ENCODE measurements at places on chromosomes 2 and 18.

DNA sequence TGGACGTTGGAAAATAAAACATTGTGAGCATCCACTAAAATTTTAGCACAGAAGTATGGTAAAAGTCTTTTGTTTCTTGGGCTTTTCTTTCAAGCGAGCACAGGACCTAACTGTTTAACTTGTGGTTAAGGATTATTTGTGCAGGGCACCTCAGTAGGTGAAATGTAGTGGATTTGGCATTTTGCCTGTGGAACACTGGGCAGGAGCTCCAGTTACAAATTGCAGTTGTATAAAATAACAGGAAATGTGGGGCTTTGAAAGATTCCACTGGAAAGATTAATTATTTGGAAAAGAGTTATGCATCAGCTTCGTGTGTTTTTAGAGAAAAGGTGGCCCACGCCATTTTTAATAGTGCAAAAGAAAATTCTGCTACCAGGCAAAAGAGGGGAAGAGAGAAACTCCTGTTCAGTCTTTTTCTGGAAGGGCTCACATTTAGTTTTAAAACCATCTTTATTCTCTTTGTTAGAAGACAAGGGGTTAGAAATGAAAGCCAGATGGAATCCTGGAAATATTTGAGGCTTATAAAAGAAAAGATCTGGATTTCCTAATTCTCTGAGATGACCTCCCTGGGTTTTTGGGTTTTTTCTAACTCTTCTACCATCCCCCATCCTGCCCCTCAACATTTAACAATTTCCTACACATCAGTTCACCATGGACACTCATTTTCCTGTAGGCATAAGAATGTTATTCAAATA is 144.3 kb upstream of the SERTAD2 start:
- DNase-seq, result peak; percentile 43

- peak; percentile 55 for DNase-seq
Measured at GRCh38 chr2:189337656-189338055, 103.6 kb upstream of the WDR75 start.

DNA sequence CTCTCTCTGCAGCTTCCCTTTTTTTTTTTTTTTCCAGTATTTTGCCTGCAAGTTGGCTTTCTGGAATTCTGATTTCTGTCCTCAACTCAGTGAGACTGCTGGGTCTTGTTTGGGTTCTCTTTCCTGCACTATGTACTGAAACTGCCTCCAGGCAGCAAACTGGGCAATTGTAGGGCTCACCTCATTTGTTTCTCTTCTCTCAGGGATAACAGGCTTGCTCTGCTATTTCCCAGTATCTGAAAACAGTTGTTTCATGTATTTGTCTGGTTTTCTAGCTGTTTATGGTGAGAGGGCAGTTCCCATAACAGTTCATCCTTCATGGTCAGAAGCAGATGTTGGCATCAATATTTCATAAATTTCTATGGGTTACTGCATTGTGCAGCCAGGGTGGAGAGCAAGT is 206.0 kb downstream of the CYRIA start:
- DNase-seq, result no peak

DNA sequence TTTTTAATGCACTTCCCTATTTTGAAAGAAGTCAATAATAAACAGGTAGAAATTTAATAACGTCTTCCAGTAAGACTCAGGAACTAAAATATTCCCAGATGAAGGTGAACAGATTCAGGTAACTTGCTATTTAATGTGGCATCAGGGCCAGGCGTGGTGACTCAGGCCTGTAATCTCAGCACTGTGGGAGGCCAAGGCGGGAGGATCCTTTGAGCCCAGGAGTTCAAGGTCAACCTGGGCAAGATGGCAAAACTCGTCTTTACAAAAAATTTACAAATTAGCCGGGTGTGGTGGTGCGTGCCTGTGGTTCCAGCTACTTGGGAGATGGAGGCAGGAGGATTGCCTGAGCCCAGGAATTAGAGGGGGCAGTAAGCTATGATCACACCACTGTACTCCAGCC is 81.8 kb downstream of the NXPH2 start:
- no peak for DNase-seq

Measured in fibroblast of skin of left quadriceps (primary cell).